Activated CD4-positive, alpha-beta memory T cell treated with anti-CD3 and anti-CD28 coated beads, Interleukin-2, amount 10 ng/mL, durations not matched to agents 7 days and 5 days (primary cell): ENCODE measurements at places on chromosomes 13 and 19. TPM values are rescaled to one million over a fixed set of nuclear protein-coding genes. Genes with fewer than 3 reads are reported as not detected.

- DNase-seq: no peak
Observed at GRCh38 chr13:109870274-109870673, 83.9 kb upstream of the IRS2 start.

DNA sequence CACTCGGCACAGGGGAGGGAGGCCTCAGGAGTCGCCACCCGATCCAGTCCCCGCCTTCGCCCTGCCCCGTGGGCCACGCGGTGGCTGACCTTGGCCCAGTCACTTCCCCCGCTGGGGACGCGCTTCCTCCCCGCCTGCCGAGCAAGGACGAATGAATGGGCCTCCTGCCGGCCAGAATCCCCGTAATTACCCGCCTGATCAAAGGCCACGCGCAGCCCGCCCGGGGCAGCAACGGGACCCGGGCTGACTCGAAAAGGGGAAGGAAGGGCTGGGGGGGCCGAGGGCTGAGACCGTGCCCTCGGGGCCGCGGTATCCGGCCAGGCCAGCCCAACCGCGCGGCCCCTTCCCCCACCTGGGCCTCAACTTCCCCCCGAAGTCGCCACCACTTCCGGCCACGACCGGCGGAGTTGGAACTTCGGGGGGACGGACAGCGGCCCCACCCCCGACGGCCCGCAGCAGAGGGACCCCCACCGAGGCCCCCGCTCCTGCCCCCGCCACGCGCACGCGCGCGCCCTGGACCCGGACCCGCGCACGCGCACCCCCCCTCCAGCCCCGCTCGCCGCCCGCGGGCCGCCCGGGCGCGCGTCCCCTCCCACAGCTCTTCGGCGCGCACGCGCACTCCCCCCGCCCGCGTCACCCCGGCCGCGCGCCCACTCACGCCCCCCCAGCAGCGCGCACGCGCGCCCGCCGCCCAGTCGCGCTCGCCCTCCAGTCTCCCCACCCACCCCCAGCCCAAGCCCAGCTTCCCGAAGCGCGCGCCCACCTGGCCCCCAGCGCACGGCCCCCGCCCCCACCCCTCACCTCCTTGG, 520 bp downstream of the ZNF787 start:
- peak; percentile 81 for DNase-seq

GRCh38 chr13:110436276-110436675, 125.2 kb downstream of the RAB20 start:
- DNase-seq: no peak

DNA sequence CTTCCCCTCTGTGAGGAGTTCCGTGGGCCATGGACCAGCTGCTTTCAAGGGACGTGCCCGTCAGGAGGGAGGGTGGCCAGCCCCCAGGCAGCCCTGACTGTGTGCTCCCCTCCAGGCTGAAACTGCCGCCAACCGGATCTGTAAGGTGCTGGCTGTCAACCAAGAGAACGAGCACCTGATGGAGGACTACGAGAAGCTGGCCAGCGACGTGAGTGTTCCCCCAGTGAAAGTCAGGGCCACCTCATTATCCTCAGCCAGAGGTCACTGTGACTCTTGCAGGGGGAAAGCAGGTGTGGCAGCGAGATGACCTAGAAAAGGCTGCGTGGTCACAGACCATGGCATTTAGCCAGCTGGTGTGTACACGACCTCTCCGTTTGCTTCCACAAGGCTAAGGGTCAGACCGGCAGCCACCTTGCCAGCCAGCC, 29.9 kb downstream of the CAPN12 start:
- DNase-seq: no peak

DNA sequence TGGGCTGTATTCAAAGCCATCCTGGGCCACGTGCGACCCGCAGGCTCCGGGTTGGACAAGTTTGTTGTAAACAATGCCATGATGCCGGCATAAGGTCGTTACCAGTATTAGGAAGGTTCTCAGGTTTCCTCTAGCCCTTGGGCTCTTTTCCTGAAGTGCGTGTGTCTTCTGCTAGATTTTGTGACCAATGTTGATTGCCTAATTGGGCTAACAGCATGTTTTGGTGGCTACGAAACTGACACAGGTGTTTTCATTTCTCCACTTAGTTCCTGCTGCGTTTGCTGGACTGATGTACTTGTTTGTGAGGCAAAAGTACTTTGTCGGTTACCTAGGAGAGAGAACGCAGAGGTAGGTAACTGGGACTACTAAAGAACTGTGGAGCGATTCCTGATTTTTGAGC, 20.3 kb downstream of the ALOX5AP start:
- DNase-seq: no peak

- peak; percentile 73 for DNase-seq
Observed at GRCh38 chr19:45638930-45639729, at the start of gene EML2. Gene EML2, minus strand, starts transcription at chr19:45639397. Its CDS starts 21 bp downstream, at chr19:45639376.

DNA sequence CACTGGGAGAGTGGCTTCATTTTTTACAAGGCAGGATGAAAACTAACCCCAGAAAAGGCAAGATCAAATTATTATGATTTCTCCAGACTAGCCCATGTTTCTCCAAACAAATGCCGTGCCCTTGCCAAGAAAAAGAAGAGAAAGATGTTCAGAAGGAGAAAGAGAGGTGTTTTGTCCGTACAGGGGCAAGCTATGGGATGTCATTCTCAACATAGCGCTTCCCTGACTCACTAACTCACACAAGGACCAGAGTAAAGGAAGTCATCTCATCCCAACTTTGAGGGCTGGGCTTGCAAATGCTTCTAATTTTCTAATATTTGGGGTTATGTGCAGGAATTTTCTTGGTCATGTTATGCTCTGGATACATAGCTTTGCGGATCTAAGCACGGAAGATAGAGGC, 224.2 kb upstream of the MAB21L1 start:
- DNase-seq: no peak

DNA sequence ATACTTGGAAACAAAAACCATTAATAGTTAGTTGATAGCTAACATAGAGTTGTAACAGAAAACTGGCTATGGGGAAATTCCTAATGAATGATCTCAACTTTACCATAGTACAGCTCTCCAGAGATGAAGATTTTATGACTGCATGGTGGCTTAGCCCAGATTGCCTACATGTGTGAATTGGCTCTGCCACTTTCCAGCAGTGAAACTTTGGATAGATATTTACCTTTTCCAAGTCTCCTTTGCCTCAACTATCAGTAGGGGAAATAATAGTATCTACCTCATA, 161.1 kb downstream of the LACC1 start:
- no peak for DNase-seq

GRCh38 chr13:72552731-72553130, 174.7 kb downstream of the MZT1 start:
- DNase-seq: no peak

GRCh38 chr19:17061691-17062090, 13.6 kb downstream of the HAUS8 start:
- DNase-seq: no peak

DNA sequence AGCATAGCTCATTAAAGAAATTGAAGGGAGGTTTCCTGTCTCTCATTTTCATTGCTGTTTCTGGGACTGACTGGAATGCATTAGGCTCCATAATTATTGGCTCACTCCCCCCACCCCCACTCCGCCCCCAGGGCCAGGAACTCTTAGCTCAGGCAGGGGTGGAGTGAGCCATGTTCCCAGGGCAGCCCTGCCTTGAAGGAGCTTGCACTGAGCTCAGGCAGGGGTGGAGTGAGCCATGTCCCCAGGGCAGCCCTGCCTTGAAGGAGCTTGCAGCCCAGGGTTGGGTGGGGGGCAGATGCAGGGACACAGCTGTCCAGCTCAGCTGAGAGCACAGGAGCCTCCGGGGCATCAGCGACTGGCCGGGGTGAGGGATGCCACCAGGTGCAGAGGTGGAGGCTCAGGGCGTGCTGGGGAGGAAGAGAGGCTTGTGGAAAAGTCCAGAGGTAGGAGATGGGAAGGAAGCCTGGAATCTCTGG, 39.1 kb upstream of the TFDP1 start:
- DNase-seq: no peak

DNA sequence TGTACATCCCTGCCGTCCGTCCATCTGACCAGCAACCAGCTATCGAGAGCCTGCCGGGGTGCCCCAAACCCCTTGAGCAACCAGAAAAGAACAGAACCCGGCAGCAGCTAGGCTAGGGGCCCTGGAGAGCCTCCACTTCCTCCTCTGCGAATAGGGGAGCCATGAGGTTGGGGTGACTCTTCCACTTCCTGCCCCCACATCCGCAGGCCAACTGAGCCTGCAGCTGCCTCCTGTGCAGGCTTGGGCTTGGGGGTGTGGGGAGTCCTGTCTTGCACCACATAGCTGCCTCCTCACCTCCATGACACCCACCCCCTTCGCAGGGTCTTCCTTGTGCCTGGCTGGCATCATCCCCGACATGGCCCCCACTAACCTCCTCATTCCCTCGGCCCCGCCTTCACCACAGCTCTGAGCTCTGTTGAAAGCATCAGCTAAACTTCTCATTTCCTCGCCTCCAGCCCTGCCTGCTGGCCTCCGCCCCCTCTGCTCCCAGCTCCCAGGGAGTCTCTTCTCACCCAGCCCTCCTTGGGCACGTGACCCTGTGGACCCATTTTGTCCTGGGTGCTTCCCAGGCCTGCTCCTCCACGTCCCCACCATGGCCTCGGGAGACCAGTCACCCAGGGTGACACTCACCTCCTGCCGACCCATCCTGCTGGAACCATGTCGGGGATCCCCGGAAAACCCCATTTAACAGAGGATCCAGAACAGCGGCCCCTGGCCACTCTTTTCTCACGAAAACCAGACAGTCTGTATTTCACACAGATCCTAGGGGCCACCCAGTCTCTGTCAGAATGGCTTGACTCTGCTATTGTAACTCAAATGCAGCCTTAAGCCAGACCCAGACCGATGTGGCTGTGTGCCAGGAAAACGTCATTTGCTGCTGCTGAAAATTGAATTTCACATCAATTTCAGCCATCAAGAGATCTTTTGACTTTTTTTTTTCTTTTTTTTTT, 50.4 kb downstream of the MYO9B start:
- DNase-seq: peak; percentile 90

DNA sequence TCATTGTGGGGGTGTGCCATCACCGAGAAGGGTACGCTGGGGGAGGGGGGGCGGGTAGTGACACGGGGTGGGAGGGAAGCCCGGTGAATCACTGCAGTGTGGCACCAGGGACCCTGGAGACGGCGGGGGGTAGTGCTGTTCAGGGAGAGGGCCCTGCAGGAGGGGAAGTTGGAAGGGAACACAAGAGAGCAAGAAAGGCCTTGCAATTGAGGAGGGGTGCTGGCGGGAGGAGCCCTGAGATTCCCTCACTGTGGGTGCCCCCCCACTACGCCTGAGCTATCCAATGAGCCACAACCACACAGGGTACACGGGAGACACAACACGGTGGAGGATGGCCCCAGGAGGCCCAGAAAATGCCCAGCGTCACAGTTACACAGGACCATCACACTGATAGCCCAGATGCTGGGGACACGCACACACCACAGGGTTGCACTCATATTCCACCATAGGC, 516 bp upstream of the ATP1A3 start:
- DNase-seq: no peak

GRCh38 chr13:40681341-40682146, 15.1 kb upstream of the FOXO1 start:
- DNase-seq: no peak

DNA sequence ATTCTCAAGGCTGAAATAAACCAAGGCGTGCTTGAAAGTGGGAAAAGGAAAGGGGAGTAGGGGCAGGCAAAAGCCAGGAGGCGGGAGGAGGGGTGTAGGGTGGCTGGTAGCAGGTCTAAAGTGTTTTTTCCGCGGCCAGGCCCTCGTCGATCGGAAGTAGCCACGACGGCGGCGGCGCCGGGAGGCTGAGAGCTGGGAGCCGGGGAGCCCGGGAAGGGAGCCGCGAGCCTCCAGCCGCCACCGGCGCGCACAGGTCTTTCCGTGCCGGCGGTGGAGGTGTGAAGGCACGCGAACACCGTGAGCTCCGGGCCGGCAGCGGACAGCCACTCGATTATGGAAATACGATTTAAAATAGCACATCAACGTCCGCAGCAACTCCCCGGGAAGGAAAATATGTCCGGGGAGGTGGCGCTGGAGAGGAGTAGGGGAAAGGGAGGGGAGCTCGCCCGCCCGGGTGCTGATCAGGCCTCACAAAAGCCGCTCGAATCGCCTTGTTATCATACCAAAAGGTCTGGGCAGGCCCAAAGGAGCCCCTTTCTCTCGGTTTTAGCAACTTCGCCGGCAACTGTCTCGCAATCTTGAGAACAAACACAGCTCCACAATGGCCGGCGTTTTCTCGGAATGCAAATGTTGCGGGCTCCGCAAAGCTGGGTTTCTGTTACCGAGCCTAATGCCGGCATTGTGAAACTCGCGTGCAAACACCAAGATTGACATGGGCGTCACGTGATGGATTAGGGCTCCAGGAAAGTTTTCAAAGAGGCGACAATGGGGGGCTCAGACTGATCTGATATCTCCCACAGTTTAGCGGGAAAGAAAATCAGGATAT, 2.9 kb upstream of the PCDH8 start:
- peak; percentile 26 for DNase-seq

ZNF296 gene
- total RNA-seq: 5.4 TPM

TICAM1 gene
- 25.9 TPM for total RNA-seq

ABHD17A gene
- 255 TPM for total RNA-seq

ZNF285 gene
- 0.48 TPM for total RNA-seq

CASP14 gene
- not detected for total RNA-seq
